ENCODE measurements at places on chromosomes 2 and 18. TPM values are rescaled to one million over a fixed set of nuclear protein-coding genes. Genes with fewer than 3 reads are reported as not detected.

The LIMS1 gene
- total RNA-seq = 491 TPM

DNA sequence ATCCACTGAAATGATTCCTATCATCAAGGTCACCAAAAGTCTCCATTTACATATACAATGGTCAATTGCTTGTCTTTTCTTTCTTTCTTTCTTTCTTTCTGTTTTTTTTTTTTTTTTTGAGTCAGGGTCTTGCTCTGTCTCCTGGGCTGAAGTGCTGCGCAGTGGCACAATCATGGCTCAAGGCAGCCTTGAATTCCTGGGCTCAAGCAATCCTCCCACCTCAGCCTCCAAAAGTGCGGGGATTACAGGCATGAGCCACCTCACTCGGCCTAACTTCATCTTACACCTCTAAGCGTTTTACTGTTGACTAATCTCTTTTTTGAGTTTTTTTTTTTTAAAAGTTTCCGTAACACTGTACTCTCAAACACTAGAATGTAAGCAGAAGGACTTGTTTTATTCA lies 867 bp downstream of the SF3B6 start:
- no peak for DNase-seq

DNA sequence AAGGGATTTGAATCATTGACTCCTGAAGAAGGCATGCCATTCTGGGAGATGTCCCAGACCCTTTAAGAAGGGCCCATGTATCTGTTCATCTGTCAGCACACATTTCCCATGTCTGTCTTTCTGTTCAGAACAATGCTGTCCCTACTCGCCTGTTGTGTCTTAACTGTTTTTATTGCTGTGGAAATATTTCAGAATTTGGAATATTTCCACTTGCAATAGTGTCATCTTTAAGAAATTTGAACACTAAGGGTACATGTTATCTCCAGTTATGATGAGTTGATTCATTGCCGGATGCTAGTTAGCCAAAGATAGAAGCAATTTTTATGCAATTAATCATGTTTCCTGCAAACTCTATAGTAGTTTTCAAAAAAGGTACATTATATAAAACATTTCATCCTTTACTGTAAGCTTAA lies 36.9 kb upstream of the NT5C1B start:
- DNase-seq = no peak

DNA sequence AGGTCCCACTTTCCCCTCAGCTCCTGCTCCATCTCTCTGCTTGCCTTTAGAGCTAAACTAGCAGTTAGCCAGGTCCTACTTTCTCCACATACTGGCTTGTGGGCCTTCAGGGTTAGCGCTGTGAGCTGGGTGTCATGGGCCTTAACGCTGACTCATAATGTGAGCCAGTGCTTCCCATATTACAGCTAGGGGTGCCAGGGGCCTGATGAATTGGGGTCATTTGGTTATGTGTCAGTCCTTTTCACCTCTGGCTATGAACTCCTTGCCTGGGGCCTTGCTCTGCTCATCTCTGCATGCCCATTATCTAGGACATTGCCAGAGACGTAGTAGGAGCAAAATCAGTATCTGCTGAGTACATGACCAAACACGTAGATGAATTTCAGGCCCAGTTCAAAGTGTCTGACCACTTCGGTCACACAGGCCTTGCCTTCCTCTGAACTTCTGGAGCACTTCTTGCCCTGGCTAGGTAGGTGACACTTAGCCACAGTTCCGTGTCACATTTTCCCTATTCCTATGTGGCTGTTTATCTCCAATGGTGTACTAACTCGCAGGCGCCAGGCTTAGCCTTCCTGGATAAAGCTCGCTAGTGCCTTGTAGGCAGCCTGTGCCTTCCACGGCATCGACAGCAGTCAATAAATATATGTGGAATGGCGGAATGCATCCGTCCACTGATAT lies 103.2 kb upstream of the SIX3 start:
- no peak for DNase-seq

DNA sequence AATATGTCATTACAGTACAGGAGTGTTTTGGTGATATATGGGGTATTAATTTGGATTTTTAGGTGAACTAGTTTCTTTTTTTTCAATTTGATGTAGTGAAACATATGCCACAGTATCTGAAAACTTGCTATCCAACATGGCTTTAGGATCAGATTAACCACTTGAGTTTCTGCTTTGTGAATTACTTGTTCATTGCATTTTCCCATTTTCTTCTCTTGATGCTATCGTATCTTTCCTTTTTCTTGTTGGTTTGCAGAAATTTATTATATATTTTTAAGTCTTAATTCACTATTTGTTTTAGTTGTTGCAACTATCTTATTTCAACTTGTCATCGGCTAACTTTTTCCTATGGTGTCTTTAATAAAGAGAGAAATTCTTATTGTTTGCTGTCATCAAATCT lies 8.8 kb downstream of the IL36A start:
- no peak for DNase-seq

The FAM168B gene
- 145 TPM for total RNA-seq

GRCh38 chr2:238868067-238868524 lies 20.2 kb downstream of the TWIST2 start:
- DNase-seq = no peak

- DNase-seq = no peak
These were observed 89.9 kb upstream of the CDCA7 start for GRCh38 chr2:173264603-173265366.

The APCDD1 gene
- total RNA-seq = 0.12 TPM

GRCh38 chr18:48947092-48947491 lies 3.7 kb downstream of the SMAD7 start:
- no peak for DNase-seq

GRCh38 chr2:172924097-172924660 lies 151.5 kb upstream of the MAP3K20 start:
- DNase-seq = no peak

The PARD3B gene
- total RNA-seq = 10.3 TPM

The ZRANB3 gene
- 1.9 TPM for total RNA-seq

DNA sequence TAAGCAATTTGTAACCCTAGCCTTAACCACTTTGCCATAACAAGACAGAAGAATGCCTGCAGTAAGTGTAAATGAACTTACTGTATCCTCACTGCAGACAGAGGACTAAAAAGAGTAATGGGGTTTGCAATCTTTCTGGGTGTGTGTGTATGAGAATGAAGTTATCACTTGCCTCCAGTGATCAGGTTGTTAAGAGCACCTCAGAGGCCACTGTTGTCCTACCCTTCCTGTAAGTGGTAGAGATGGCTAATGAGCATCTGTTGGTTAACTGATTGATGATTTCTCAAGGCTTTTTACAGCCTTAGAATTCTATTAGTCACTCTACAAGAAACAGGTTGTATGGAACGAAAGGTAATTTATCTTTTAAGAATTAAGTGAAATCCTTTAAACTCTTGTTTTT lies 27.6 kb upstream of the GTF2A1L start:
- DNase-seq = no peak

DNA sequence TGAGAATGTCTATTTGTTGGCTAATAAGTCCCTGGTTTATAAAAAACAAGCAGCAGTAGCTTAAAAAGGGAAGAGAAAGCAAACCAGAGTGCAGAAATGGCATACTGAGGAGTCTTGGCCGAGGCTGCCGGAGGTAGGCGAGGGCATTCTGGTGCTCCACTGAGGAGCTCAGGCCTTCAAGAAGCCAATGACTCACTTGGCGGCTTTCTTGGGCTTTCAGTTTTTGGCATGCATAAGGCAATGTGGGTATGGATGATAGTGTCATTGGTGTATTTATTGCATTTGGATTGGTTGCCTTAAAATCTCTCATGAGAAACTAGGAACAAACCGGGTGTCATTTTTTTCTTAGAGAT lies 119.6 kb upstream of the ARL5A start:
- no peak for DNase-seq

DNA sequence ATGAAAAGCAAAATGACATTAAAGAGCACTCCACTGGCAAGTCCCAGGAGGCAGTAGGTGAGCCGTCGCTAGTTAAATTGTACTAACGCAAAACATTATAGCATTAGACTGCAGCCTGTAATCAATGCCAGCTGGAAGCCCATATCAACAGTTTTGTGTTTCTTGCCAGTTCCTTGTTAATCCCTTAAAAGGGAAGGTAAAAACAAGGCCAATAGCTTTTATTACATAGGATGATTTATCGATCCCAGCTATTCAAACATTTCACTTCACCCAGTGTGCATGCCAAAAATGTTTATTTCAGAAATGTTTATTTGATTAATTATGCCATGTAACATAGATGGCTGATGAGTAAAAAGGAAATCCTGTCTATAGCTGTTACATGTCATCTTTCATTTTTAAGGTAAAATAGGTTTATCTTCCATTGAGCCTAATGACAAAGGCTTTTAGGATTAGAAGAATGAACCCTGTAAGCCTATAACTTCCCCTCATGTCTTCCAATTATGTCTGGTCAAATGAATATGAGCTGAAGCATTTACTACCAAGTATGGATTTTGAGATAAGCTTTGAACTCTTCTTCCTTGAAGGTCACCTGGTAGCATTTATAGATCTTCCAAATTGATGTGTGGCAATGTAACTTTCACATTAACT lies 591.2 kb downstream of the RNF144A start:
- DNase-seq = no peak

The FHOD3 gene
- total RNA-seq = 7.8 TPM

DNA sequence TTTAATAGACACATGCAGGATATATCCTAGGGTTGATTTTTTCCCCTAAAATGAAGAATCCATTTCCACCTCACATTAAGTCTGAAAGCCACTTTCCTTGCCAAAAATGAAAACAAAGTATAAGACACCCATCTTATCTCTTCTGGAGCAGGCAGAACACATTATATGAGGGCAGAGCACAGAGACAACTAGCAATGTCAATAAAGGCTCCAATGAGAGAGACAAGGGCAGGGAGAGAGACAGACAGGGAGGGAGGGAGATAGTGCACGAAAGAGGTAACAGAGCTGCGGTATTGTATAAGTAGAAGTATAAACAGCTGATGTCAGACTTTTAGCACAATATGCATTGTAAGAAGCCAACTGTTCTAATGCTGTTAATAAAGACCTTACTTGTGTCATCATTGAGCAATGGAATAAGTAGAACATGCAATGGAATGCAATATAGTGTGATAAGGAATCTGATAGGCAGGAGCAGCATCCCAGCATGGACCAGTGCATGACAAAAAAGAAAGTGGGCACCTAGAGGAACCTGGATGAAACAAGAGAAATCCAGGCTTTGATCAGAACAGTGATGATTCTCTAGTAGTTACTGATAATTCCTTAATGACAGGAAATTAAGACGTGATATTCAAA lies 150.6 kb upstream of the TCF4 start:
- DNase-seq = no peak

The PROKR1 gene
- not detected for total RNA-seq

DNA sequence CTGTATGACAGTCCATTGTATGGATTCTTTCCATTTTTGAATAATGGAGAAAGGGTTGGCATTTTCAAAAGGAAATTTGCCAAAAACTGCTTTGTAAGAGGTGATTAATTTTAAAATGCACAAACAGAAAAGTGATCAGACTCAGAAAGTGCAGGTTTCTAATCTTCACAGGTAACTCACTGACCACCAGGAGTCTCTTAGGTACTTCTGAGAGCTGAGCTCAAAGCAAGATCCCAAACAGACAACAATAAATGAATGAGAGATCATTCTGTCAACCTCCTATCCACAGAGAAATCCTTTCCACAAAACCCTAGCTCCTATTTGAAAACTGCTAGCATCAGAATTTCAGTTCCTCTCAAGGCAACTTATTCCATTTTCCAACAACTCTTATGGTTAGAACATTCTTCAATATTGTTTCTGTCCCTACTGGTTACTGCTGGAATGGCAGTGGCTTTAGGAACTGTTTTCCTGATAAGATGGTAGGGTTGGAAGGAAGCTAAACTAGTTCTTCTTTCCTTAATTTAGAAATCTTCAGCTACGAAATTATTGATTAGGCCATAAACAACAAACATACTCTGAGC lies 20.6 kb upstream of the HAAO start:
- no peak for DNase-seq

The SPR gene
- 44.1 TPM for total RNA-seq

- DNase-seq = no peak
These were observed 1.1 kb upstream of the FRZB start for GRCh38 chr2:182867426-182868053.

GRCh38 chr18:79778291-79778791 lies 19.4 kb upstream of the KCNG2 start:
- no peak for DNase-seq

The ANKRD62 gene
- not detected for total RNA-seq

GRCh38 chr18:43886341-43886740 lies 609.1 kb upstream of the SYT4 start:
- no peak for DNase-seq

Measured in glomerular endothelial cell (primary cell).